ENCODE measurements at places on chromosomes 5 and 9.
A peak's percentile ranks its signal among the peaks of the same experiment; 100 is the strongest.

DNA sequence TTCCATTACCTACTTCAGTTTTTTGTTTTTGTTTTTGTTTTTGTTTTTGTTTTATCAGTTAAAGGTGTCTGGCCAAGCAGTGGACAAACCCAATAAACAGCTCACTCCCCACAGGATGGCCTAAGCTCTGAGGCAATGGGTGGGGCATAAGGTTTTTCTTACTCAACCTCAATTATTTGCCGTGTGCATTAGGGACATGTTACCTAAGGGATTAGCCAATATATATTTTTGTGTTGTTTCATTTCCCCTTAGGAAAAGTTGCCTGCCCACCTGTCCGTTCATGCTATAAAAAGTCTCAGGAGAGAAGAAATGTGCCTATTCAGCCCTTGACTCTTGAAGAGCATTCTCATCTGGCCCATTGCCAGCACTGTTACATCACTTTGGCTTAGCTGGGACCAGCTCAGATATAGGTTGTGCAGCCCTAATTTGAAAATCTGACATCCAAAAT lies 7.3 kb downstream of the SH3RF2 start:
- peak; percentile 48 for DNase-seq

DNA sequence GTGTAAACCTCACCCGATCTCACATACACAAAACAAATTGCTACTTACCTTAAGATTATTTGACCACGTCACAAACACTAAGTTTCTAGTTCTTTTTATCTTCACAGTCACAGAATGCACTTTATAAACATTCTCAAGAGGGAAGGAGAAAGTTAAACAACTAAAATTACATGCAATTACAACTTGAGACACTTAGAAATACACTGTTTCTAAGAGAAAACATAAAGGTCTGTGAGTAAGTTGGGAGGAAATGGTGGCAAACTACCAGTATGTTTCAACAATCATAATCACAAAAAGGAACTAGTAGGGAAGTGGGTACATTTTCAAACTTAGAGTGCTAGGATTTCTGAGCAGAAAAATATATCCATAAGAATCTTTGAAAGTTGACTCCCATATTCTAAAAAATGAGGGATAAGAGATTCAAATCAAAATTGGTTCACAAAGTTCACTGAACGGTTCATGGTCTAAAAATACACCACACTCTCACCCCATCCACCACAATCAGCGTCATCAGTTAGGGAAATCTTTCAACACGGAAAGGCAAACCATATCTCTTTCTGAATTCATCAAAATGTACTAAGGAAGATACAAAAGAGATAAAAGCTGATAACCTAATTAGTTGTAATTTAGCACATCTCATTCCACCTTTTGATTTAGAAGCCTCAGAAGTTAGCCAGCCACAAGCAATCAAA lies 182.6 kb downstream of the BNC2 start:
- DNase-seq = no peak

DNA sequence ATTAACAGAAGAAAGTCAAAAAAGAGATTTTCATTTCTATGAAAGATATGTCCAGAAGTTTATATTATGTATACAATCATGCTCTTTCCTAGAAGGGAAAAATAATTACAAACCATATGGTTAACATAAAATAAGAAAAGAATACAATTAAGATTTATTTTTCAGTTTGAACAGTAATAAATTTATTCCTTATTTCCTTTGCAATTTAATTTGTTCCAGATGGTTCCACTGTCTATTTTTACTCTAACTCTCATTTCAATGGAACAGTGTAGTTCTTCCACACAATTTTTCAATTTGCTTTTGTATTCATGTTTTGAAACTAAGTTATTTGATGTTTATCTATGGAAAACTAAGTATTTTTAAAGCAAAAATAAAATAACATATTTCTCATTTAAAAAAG lies 1026.3 kb downstream of the TAF11L14 start:
- no peak for DNase-seq

DNA sequence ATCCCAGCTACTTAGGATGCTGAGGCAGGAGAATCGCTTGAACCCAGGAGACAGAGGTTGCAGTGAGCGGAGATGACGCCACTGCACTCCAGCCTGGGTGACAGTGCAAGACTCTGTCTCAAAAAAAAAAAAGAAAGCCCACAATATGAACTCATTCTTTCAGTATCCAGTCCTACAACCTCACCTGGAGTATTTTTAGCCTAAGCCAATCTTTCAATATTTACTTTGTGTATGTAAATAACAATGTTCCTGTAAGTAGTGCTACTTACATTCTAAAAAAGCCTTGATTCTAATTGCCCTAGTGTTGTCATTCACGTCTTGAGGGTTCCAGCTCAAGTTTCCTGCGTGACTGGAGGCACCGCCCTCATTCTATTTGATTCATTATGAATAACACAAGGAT lies 62.0 kb downstream of the BHMT start:
- no peak for DNase-seq

GRCh38 chr9:132942541-132943182 lies 1.8 kb downstream of the TSC1 start:
- DNase-seq = no peak

DNA sequence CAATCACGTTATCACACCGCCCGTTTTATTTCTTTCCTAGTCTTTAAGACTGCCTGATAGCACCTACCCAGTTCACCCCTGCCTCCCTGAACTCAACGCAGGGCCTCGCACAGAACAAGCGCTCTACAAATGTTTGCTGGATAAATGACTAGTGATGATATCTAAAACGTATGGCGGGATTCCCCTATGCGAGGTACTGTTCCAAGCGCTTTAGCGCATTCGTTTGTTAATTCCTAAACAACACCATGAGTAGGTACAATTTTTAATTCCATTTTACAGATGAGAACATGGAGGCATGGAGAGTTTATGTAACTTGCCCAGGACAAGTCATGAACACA lies 6.6 kb downstream of the POU4F3 start:
- DNase-seq = no peak

DNA sequence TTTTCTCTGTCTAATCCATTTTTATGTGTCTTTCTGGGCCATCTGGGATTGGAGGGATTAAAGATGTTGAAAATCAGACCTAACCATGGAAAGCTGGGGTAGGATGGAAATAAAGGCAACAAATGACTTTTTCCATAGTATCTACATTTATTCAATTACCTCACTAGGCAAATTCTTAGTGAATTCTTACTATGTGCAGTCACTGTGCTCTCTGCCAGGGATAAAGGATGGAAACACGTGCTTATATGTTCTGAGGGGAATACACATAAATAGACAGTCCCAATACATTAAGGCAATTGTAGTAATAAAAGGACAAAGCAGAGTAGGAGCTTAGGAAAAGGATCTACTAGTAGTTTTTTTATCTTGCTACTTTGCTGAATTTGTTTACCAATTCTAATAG lies 214.2 kb downstream of the PRR16 start:
- DNase-seq = no peak

- no peak for DNase-seq
These were observed 9.7 kb upstream of the PPIC start for GRCh38 chr5:123046222-123046621.

- DNase-seq = no peak
These were observed 53.8 kb downstream of the PDZD2 start for GRCh38 chr5:31692561-31693221.

GRCh38 chr5:43699910-43700309 lies 96.9 kb downstream of the NNT start:
- DNase-seq = no peak

GRCh38 chr5:117590944-117591343 lies 1016.3 kb upstream of the SEMA6A start:
- peak; percentile 19 for DNase-seq

DNA sequence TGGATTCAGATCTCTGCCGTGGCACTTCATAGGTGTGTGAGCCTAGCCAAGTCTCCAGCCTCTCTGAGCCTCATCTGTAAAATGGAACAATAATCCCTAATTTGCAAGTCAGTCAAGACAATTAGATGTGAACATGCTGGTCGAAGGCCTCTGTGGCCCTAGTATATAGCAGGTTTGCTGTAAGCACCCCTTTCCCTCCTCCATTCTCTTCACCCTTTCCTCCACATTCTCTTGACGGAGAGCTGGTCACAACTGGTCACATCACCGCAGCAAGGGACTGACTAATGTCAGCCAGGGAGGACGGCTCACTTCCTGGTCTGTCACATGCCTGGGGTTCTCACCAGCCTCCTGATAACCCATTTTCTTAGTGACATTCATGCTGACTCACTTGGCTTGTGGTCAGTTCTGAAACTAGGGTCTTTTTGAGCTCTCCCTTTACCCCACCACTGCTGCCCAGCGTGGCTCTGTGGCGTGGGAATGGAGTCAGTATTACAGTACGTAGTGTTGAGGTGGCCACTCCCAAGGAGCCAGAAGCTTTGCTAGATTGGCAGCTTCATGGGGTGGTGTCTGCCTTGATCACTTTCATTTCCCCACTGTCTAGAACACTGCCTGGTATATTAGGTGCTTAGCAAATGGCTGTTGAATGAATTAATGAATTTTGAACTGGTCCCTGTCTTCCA lies 47.8 kb downstream of the ERGIC1 start:
- DNase-seq = no peak

GRCh38 chr9:4700091-4700490 lies 20.7 kb downstream of the CDC37L1 start:
- no peak for DNase-seq

GRCh38 chr5:99368726-99369125 lies 439.9 kb upstream of the CHD1 start:
- no peak for DNase-seq

DNA sequence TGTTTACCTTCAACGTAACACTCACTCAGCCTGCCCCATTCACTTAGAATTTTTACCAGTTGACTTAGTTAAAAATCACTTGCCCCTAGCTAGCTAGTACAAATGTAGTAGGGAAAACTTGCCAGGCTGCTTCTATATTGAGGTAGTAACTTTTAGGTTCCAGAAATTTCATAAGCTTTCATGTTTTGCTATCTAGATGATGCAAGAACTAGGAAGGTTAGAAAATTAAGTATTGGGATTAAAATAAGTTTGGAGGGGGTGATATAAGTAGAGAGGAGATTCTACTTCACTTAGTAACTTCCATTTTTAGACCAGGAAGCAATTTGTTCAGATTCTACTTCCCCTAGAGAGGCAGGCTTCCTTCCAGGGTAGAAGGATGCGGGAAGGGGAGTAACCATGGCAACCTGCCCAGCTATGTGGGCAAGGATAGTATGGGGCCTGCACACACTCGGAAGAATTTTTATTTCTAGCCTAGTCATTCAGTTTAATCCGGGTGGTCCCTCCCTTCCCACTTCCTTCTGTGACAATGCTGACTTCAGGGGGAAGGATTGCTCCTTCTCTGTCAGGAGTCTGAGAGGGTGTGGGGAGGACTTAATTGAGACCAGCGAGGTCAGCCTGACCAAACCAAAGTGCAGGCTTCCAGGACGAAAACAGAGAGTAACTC lies 4.2 kb downstream of the DAB2 start:
- DNase-seq = no peak

GRCh38 chr9:133406480-133407307 lies 11.1 kb downstream of the REXO4 start:
- peak; percentile 42 for DNase-seq

DNA sequence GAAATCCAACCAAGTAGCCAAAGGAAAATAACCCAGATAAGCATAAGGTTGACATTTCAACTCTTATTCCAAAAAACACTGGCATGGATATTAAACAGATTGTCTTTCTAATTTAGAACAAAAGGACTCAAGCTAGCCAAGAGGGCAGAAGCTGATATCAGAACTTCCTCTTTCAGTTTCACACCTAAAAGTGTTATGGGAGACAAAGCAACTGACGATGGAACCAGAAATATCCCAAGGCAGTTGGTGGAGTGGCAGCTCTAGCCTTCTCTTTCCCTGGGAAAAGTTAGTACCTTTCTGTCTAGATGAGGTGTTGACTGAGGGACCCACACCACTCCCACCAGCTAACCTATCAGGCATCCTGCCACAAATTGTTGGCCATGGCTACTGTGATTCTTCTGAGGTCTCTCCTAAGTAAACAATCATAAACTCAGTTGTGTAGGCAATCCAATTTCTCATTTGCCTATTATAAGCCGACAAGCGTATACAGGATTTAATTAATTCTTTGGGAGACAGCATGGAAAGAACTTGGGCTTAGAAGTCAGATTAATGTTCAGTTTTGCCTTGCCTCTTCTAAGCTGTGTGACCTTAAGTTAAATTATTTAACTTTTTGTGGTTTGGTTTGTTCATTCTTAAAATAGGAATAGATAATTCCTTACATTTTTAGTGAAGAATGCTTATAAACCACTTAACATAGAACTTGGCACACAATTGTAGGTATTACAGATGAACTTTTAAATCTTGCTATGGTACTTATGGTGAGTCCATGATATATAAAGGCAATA lies 110.9 kb upstream of the ADAMTSL1 start:
- DNase-seq = no peak

DNA sequence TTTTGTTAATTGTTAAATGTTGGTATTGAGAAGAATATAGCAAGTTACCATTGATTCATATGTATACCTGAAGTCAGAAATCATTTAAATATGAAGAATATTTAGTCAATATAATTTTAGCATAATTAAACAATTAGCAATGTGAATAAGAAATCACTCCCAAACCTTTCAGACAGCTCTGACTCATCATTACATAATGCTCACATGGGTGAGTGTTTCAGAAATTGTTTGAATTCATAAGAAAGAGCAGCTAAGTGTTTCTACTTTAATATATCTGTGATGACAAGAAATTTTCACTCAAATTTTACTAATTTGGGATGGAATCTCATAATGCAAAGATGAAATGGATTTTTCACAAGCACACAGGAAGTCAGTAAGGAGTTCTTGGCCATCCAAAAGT lies 42.0 kb upstream of the CDC42SE2 start:
- peak; percentile 2 for DNase-seq

DNA sequence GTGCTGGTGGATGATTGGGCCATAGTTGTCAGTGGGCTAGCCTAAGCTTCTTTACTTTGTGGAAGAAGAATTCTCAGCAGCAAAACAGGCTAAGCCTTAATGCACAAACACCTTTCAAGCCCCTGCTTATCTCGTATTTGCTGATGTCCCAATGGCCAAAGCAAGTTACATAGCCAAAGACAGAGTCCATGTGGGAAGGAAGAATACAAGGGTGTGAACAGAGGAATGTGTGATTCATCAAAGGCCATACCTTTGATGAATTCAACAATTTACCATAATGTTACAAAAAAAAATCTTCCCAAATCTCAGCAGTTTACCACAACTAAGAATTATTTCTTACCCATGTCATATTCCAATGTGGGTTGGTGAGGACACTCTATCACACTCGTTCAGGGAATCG lies 1.2 kb upstream of the YTHDC2 start:
- DNase-seq = no peak

- DNase-seq = no peak
These were observed 78.1 kb upstream of the ANXA1 start for GRCh38 chr9:73073337-73074175.

DNA sequence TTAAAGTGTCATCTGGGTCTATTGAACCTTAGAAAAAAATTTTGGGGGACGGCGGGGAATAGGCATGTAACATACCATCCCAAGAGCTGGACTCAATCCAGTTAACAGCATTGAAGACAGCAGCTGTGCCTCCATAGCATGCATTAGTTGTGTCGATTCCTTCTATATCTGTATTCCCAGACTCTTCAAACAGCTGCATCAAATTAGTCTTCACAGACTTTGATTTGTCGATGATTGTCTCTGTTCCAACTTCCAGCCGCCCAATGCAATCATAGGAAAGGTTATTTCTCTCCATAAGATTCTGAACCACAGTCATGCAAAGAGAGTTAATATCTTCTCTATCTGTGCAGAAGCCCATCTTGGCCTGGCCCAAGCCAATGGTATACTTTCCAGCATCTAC lies 14.8 kb downstream of the HMGCS1 start:
- DNase-seq = no peak
